Omental fat pad (tissue), 4 donors: ENCODE measurements at places on chromosomes 1 and 21. TPM values are rescaled to one million over a fixed set of nuclear protein-coding genes. Genes with fewer than 3 reads are reported as not detected.

The DLGAP3 gene
- total RNA-seq: 0.28 TPM

The AGRN gene
- 18.1 TPM for total RNA-seq

The BEND5 gene
- total RNA-seq: 0.47 TPM

The LINGO4 gene
- total RNA-seq: 0.19 TPM

The CTTNBP2NL gene
- 27.7 TPM for total RNA-seq

GRCh38 chr1:220732137-220732536 lies 16.0 kb upstream of the MTARC2 start:
- DNase-seq: no peak

DNA sequence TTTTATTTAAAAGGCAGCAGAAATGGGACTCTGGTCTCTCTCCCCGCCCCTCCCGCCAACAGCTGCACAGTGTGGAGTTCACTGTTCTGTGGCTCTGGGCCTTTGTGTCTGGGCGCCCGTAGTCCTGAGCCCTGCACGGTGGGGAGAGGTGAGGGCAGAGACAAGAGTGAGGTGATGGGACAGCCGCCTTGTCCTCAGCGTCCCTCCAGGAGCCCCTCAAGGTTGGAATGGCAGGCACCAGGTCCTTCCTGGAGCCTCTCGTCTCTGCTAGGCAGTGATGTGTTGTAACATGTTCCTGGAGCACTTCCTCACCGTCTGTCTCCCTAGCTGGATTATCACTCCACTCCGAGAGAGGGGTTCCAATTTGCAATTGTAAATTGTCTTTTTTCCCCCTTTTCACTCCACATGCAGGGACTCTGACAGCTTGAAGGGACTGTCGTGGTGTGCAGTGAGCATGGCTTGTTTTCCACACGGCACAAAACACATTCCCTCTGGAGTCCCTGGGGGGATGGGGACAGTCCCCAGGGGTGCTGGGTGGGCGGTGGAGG lies 44.6 kb upstream of the C1orf174 start:
- no peak for DNase-seq

- no peak for DNase-seq
Observed at GRCh38 chr1:185096531-185096930, 51.2 kb downstream of the RNF2 start.

DNA sequence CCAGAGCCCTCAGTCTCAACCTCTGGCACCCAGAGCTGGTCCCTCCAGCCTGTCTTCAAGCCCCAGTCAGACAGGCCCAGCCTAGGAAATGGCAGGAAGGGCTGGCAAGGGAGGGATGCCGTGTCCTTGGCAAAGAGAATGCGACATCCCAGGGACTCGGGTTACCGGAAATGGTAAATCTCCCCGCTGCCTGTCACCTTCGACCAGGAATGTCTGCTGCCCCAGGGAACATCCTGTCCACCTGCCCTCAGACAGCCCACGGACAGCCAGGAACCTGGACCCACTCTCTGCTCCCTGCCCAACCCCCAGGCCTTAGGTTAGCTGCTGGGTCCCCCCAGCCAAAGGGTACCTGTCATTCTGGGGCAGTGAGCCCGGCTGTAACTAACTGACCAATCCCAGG lies 23.9 kb downstream of the HSPG2 start:
- DNase-seq: no peak

DNA sequence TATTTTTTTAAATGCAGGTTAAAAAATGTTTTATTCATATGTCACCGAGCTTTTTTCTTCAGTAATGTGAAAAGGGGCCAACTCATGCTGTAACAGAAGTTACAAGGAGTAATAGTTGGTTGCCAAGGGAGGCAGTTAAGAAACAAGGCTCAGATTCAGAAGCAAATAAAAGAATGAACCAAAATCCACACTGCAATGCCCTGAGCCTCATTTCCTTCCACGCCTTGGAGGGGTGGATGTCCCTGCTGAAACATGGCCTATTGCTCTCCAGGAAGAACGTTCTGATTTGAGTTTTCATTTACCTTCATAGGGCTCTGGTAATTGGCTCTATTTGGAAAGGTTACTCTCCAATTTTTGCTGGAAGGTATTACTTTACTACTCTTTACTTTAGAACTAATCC lies 24.4 kb downstream of the ALG14 start:
- DNase-seq: no peak

GRCh38 chr1:109889094-109889493 lies 21.6 kb upstream of the CSF1 start:
- no peak for DNase-seq

DNA sequence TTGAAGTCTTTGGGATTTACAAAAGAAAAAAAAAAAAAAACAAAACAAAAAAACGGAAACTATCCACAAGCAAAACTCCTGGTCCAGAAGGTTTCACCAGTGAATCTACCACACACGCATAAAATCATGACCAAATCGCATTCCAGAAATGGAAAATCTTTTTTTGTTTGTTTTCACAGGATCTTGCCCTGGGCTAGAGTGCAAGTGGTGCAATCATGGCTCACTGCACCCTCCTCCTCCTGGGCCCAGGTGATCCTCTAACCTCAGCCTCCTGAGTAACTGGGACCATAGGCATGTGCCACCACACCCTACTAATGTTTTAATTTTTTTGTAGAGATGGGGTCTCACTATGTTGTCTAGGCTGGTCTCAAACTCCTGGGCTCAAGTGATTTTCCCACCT lies 100.5 kb downstream of the DYRK1A start:
- no peak for DNase-seq

GRCh38 chr1:196142111-196142640 lies 466.1 kb downstream of the KCNT2 start:
- DNase-seq: no peak

DNA sequence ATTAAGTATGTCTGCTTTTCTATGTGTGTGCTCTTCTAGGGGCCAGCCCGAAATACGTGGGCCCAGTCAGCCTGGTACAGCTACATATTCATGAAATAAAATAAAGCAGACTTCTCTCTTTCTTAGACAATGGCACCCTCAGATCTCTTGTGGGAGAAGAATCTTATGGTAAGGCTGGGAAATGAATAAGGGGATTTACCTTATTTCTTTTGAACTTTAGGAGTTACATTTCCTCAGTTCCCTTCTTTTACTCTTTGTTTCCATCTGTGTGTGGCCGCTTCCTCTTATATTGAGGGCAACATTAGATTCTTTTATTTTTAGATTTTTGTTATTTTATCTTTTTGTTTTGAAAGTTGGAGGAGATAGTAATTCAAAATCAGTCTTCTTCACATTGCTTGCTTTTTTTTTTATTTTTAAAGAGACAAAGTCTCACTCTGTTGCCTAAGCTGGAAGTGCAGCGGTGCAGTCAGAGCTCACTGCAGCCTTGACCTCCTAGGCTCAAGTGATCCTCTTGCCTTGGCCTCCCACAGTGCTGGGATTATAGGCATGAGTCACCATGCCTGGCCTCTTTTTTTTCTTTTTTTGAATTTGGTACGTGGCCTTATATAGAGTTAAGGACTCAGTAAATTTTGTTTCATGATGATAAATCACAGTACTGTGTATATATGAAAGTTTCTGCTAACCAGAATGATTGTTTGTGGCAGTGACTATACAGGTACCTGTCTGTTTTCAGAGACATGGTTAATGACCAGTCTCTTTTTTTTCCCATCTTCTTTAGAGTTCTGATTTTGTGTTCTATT lies 9.1 kb downstream of the LAMC1 start:
- no peak for DNase-seq

DNA sequence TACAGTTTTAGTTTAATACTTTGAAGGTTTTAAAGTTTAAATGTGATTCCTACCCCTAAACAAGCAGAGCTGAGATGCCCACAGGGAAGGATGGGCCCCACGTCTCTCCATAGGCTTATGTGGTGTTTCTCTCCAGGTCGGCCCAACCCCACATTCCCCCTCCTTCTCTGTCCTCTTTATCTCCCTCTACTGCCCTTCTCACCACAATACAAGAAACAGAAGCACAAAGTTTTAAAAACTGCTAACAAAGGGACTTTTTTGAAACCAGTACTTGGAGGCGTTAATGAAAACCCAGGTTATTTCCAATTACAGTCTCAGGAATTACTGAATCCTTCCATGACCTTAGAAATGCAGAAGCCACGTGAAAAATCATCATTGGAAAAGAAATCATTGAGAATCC lies 324.0 kb downstream of the NTNG1 start:
- no peak for DNase-seq

GRCh38 chr1:188423073-188423472 lies 1594.3 kb downstream of the PLA2G4A start:
- no peak for DNase-seq

DNA sequence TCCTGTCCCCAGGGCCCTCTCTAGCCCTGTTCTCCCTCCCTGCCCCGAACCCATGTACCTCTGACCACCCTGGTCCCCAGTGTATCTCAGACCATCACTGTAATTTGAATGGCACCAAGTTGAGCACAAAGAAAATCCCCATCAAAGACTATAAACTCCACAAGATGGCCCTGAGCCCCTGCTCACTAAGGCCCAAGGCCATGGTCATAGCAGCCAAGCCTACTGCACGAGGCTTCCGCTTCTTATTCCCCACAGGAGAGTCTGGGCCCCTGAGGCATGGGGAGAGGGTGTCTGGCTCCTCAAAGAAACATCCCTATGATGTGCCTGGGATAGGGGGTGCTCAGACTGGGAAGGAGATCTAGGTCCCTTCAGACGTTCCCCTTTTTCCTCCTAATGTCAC lies 4.5 kb downstream of the ZNF683 start:
- no peak for DNase-seq

DNA sequence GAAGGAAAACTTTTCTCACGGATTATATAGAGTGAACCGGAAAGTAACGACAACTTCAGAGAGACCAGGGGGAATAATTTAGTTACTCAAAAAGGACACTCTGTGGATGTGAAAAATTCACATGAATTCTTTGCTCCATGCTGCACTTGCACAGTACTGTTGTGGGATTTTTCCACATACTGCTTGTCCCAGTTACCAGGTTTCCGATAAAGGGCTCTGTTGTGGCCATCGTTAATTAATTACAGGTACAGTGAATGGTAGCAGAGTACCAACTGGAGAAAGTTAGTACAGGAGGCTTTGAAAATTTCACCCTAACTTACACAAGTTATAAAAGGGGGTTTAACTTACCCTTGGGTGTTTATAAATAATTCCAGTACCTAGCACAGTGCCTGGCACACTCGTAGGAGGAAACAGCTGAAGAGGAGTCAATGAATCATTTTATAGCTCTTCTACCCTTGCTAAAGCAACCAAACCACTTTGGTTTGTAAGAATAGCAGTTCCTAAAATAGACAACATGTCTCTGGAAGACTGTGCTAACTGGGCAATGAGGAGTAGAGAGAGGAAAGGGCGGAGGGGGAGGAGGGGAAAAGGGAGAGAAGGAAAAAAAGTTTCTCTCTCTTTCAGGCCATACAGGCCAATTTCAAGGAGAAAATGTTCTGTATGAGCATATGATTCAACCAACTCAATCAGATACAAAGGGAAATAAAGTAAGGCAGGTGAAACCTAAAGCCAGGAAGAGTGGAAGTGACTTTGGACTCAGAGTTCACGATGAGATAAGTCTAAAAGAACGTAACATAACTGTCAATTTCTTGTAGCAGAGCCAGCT lies 98.3 kb upstream of the MAGI3 start:
- DNase-seq: no peak

DNA sequence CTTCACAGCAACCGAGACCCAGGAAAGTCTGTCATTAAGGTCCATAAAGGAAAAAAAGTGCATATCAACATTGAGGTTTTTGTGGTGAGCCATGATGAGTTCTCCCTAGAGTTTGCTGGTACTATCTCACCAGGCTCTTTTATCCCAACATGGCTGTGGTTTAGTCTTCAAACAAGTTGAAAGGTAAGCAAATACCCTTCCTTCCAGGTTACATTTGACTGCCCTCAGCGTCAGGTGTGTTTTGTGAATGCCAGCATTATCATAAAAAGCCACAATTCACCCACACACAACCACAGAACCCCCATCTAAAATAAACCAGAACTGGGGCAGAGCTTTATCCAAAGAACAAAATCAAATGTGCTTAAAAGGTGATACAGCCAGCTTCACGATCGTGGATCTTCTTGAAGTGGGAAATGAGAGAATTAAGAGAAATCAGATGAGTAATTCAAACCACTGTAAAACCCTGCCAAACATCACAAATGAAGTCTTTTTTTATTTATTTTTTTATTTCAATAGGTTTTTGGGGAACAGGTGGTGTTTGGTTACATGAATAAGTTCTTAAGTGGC lies 64.7 kb downstream of the SETD4 start:
- no peak for DNase-seq

DNA sequence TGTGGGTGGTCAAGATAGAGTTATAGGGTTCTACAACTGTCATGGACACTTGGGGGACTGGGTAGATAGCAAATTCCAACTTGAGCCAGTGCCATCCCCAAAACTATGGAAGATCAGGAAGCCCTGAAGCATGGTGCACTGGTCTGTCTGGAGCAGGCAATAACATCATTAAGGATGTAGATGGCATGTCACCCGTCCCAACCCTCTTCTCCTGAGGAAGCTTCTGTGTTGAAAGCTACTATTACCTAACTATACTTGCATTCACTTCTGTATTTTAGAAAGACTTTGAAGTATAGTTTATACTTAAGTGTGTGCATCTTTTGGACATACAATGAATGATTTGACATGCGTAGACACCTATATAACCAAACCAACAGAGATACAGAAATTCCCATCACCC lies 32.9 kb downstream of the RABIF start:
- DNase-seq: no peak

GRCh38 chr1:25208561-25209222 lies 23.6 kb downstream of the SYF2 start:
- DNase-seq: no peak

DNA sequence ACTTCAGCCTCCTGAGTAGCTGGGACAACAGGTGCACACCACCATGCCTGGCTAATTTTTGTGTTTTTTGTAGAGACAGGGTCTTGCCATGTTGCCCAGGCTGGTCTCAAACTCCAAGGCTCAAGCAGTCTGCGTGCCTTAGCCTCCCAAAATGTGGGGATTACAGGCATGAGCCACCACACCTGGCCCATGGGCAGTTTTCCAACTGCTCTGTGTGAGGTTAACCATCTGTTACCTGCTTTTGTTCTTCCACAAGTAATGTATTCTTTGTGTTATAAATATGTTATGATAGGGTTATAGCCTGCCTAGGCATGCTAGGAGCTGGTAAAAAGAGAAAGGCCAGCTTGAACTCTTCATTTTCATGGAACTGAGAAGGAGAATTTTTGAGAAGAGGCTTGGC lies 30.7 kb downstream of the TUFT1 start:
- no peak for DNase-seq

DNA sequence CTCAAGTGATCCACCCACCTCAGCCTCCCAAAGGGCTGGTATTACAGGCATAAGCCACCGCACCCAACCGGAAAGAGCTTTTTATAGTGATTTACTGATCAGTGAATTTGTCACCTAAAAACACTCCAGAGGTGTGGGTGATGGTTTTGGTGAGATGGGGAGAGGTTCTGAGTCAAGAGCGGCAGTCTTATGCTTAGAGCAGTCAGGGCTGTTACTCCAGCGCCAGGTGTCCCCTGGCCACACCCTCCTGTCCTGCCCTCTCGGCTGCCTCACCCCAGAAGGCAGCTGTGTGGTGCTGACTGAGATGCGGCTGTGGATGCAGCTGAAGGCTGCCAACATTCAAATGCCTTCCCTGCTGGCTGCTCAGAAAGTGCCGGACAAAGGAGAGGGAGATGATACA lies 94.5 kb upstream of the LPGAT1 start:
- DNase-seq: no peak
